Endodermal cell (in vitro differentiated cells): ENCODE measurements at places on chromosomes 5 and 9. TPM values are rescaled to one million over a fixed set of nuclear protein-coding genes. Genes with fewer than 3 reads are reported as not detected.

DNA sequence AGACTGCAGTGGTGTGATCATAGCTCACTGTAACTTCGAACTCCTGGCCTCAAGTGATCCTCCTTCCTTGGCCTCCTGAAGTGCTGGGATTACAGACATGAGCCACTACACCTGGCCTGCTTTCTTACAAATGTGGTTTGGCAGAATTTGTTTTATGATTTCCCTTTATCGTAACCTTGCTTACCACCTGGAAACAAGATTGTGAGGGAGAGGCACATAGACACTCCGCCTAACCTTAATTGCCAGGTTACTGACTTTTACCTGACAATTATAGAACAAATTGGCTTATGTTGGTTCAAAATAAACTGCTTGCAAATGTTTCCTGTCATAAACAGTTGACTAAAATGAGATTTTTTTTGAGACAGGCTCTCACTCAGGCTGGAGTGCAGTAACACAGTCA, 26.8 kb upstream of the HMGCR start:
- peaks cover 3% of the 10 kb centered on the region for H3K4me1 ChIP-seq
- H3K27me3 ChIP-seq = no peaks in the 10 kb centered on the region
- no peak overlapping the region for H3K4me3 ChIP-seq
- DNase-seq = no peak

DNA sequence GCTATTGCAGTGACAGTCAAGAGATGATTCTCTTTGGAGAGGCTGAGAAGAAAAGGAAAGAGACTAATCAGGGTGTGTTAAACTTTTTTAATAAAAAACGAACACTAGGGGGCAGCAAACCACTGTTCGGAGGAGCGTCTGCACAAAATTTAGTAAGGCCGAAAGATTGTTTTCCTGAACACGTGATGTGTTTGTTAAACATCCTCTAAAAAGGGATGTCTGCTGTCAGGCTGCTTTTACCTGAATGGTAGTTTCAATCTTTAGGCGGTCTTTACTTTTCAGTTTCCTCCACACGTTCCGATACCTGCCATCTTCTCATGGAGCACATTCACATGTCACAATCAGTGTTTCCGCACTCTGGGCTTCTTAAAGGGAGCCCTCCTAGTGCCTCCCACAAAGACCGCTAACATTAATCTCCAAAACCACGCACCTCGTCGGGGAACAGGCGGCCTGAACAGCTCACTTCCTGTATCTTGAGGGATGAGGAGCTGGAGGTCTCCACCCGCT, 125.2 kb downstream of the GPBP1 start:
- DNase-seq = peak; percentile 69
- H3K4me3 ChIP-seq = no peak overlapping the region
- no peak overlapping the region for H3K27ac ChIP-seq
- H3K27me3 ChIP-seq = no peaks in the 10 kb centered on the region
- no peaks in the 10 kb centered on the region for H3K36me3 ChIP-seq
- H3K4me1 ChIP-seq = peaks cover under 1% of the 10 kb centered on the region

Gene LRRC19
- total RNA-seq = not detected in 2 replicates

GRCh38 chr9:109792951-109793546, 13.1 kb downstream of the PALM2AKAP2 start:
- no peak for DNase-seq
- H3K4me1 ChIP-seq = no peaks in the 10 kb centered on the region
- H3K27me3 ChIP-seq = no peaks in the 10 kb centered on the region
- H3K27ac ChIP-seq = no peak overlapping the region
- no peaks in the 10 kb centered on the region for H3K36me3 ChIP-seq
- no peak overlapping the region for H3K4me3 ChIP-seq

DNA sequence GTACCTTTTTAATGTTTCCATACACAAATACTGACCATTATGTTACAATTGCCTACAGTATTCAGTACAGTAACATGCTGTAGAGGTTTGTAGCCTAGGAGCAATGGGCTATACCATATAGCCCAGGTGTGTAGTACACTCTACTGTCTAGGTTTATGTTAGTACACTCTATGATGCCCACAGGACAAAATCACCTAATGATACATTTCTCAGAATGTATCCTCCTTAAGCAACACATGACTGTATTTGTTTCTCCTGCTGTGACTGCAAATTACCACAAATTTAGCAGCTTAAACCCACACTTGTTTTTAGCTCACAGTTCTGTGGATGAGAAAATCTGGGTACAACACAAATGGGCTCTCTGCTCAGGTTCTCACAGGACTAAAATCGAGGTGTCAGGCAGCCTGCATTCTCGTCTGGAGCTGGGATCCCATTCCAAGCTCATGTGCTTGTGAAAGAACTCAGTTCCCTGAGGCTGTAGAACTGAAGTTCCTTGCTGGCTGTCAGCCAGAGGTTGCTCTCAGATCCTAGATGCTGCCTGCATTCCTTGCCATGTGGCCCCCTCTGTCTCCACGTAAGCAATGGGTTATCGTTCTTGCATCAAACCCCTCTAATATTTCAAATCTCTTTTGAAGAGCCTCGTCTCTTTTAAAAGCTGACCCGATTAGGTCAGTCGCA, 38.6 kb upstream of the PIK3R1 start:
- no peak for DNase-seq
- no peaks in the 10 kb centered on the region for H3K36me3 ChIP-seq
- H3K4me3 ChIP-seq = no peak overlapping the region

DNA sequence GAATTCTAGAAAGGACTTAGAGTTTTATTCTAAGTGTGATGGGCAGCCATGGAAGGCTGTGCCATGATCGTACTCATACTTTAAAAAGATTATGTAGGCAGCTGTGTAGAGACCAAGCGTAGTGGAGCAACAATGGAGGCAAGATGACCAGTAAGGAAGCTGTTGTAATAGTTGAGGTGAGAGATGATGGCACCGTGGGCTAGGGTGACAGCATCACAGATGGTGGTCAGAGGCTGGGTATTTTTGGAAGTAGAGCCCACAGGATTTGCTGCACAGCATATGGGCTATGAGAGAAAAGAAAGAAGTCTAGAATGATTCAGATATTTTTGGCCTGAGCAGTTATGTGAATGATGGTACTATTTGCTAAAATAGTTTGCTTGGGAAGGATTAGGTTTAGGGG, 7.7 kb downstream of the ARHGAP26 start:
- DNase-seq = no peak
- H3K27me3 ChIP-seq = no peaks in the 10 kb centered on the region
- no peak overlapping the region for H3K4me3 ChIP-seq
- no peaks in the 10 kb centered on the region for H3K36me3 ChIP-seq

DNA sequence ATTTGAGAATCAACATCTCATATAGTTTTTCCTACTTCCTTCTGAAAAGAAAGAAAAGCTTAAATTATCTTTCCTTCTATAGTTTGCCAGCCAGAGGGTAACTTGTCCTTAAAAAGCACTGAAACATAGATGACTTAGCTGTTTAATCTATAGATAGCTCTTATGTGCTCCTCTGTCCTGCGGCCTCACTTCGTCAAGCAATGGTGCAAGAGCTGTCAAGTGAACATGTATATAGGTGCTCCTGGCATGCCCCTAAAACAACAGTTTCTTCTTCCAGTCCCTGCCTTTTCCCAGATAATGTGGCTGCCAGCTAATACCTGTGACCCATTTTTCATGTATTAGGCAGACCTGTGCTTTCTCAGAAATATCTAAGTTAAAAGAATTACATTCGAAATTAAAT, 287.7 kb upstream of the EFNA5 start:
- no peaks in the 10 kb centered on the region for H3K36me3 ChIP-seq
- no peak overlapping the region for H3K27ac ChIP-seq
- no peaks in the 10 kb centered on the region for H3K4me1 ChIP-seq

DNA sequence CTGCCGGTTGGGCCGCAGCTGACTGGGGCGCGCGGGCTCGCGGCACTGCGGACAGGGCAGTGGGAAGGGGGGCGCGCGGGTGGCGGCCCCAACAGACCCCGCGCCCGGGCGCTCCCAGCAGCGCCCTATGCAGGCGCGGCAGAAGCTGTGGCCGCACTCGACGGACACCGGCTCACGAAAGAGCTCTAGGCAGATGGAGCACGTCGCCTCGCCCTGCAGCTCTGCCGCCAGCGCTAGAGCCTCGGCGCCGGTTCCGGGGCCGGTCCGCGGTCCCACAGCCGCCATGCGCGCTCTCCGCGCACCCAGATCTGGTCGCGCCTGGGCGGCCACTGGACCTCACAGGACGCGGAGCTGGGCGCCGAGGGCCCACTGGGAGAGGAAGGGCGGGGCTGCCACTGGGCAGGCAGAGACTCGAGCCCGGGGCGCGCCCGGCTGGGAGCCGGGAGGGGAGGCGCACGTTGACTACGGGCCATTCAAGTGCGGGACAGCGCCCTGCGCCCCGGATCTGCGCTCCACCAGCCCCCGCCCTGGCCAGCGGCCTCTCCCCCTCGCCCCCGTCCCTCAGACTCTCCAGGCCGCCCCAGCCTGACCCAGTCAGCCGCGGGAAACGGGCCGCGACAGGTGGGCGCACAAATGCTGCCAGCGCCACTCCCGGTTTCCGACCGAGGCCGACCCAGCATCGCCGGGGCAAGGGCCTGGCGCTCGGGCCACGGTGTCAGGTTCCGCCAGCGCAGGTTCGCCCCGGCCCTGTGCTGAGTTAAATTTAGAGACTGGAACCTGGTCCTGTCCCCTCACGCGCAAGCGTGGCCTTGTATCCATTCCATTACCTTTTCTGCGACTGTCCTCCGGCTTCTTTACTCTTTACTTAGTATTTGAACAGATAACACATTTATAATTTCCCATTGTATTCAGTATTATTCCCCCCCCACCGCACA, at the start of gene TRIM7:
Gene TRIM7, minus strand, starts transcription at position 371 of the 935 bp plus-strand sequence. Its CDS starts 86 bp downstream, at position 285.
- no peaks in the 10 kb centered on the region for H3K36me3 ChIP-seq
- peaks cover 63% of the 10 kb centered on the region for H3K27me3 ChIP-seq
- H3K27ac ChIP-seq = no peak within 1 kb of the TSS
- peak within 1 kb of the TSS; percentile 98 for H3K4me3 ChIP-seq
- H3K4me1 ChIP-seq = no peaks in the 10 kb centered on the region

Gene EMB
- 55.1 and 57.0 TPM in 2 replicates for total RNA-seq

Gene TERT
- 7.7 and 9.8 TPM in 2 replicates for total RNA-seq

DNA sequence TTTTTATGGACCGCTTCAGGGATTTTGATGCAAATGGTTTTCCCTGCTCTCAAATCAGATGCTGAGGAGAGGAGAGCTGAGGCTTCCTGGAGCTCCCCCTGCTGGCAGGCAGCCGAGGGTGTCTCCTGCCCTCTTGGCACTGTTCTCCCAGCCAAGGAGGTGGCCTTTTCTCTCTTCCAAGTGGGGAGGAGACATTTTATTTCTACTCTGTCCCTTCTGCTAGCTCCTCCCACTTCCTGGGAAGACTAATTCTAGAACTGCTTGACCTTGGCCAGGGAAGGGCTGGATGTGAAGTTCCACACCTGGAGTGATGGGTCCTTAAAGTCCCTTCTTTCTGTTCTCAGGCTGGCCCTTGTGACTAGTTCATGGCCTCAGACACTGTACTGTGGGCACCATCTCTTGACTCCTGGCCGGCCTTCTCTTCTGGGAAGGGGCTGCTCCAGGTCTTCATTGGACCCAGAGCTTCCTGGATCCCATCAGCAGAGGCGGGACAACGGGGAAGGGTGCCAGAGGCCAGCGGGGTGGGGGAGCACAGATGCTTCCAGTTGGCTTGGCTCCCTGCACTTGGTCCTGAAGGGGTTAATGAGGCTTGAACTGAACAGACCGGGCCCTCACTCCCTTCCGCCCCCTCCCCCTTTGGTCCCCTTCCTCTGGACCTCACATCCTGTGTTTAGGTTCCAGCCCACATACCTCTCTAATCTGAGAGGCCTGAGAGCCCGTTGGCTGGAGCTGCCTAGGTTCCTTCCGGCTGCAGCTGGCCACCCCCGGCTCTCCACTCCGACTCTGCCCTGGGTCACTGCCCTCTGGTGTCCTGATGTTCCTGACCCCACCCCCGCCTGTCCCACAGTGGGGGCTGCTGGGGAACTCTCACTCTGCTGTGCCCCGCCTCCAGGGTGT, 32.1 kb downstream of the PTPA start:
- no peaks in the 10 kb centered on the region for H3K27me3 ChIP-seq
- H3K27ac ChIP-seq = no peak overlapping the region
- DNase-seq = peak; percentile 94

Gene DRD1
- total RNA-seq = 0.59 and 0.66 TPM in 2 replicates

Gene OR1Q1
- total RNA-seq = not detected in 2 replicates

- DNase-seq = no peak
- peaks cover 5% of the 10 kb centered on the region for H3K4me1 ChIP-seq
- H3K36me3 ChIP-seq = no peaks in the 10 kb centered on the region
- H3K4me3 ChIP-seq = no peak overlapping the region
- peak overlapping the region; percentile 59 for H3K27ac ChIP-seq
- H3K27me3 ChIP-seq = no peaks in the 10 kb centered on the region
These were observed 34.8 kb upstream of the IFNK start for GRCh38 chr9:27489087-27489876.

- DNase-seq = no peak
- peaks cover 27% of the 10 kb centered on the region for H3K27me3 ChIP-seq
- H3K36me3 ChIP-seq = no peaks in the 10 kb centered on the region
These were observed 49.3 kb upstream of the PPARGC1B start for GRCh38 chr5:149680810-149681221.

- H3K27me3 ChIP-seq = no peaks in the 10 kb centered on the region
- H3K4me1 ChIP-seq = no peaks in the 10 kb centered on the region
- DNase-seq = no peak
- no peak overlapping the region for H3K4me3 ChIP-seq
- no peak overlapping the region for H3K27ac ChIP-seq
These were observed 2.3 kb upstream of the INIP start for GRCh38 chr9:112720113-112720780.

DNA sequence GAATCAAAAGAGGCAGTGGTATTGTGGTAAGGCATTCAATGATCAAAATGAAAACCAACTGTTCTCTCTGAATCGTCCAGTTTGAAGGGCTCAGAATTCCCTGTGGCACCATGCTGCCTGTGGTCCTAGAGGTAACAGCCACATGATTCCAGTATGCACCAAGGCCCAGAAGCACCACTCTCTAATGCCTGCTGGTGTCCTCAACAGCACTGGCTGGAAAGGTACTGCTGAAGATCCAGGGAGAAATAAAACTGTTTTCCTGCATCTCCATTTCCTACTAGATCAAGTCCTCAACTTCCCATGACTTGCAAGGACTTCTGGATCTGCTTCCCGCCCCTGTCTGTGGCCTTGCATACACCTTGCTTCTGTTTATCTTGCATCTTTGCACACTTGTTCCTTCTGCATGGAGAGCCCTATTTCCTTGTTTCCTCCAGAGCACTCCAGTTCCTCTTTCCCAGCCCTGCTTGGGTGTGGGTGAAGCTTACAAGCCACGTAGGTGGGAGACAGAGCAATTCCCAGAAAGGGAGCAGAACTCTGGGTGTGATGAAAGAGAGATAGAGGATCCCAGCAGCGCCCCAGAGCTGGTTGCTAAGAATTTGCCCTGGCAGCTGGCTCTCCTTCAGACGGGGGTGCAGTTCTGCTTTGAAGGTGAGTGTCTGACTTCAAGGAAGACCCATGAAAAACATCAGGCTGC, 41.0 kb upstream of the EQTN start:
- H3K36me3 ChIP-seq = no peaks in the 10 kb centered on the region
- no peak for DNase-seq
- H3K27ac ChIP-seq = no peak overlapping the region
- no peaks in the 10 kb centered on the region for H3K4me1 ChIP-seq

Gene PCDHB10
- total RNA-seq = 3.5 to 4.5 TPM (median 3.9 TPM) in 3 replicates

GRCh38 chr5:59346514-59346913, 547.0 kb downstream of the PDE4D start:
- no peaks in the 10 kb centered on the region for H3K27me3 ChIP-seq
- no peak overlapping the region for H3K27ac ChIP-seq
- no peak for DNase-seq
- H3K4me3 ChIP-seq = no peak overlapping the region
- H3K36me3 ChIP-seq = no peaks in the 10 kb centered on the region
- no peaks in the 10 kb centered on the region for H3K4me1 ChIP-seq

Gene GLDC
- total RNA-seq = 38.8 and 41.6 TPM in 2 replicates

- no peaks in the 10 kb centered on the region for H3K36me3 ChIP-seq
- H3K27me3 ChIP-seq = no peaks in the 10 kb centered on the region
- H3K27ac ChIP-seq = no peak overlapping the region
- H3K4me1 ChIP-seq = no peaks in the 10 kb centered on the region
- H3K4me3 ChIP-seq = no peak overlapping the region
These were observed 337.5 kb downstream of the ZSWIM6 start for GRCh38 chr5:61669531-61669930.
